ENCODE measurements at places on chromosomes 4 and X.
A peak's percentile ranks its signal among the peaks of the same experiment; 100 is the strongest.

GRCh38 chrX:154298312-154298711, 2.7 kb downstream of the TKTL1 start:
- DNase-seq = no peak

- no peak for DNase-seq
Measured at GRCh38 chr4:124053872-124054538, 657.4 kb downstream of the SPRY1 start.

GRCh38 chr4:33883111-33883510, 2361.2 kb downstream of the ARAP2 start:
- DNase-seq = no peak

- no peak for DNase-seq
Measured at GRCh38 chr4:40721730-40722171, 28.0 kb upstream of the NSUN7 start.

- no peak for DNase-seq
Measured at GRCh38 chrX:124679199-124679598, 332.8 kb downstream of the SH2D1A start.

GRCh38 chr4:165720411-165721082, 152.5 kb upstream of the TLL1 start:
- no peak for DNase-seq

- no peak for DNase-seq
Measured at GRCh38 chr4:65344278-65344825, 325.9 kb downstream of the EPHA5 start.

DNA sequence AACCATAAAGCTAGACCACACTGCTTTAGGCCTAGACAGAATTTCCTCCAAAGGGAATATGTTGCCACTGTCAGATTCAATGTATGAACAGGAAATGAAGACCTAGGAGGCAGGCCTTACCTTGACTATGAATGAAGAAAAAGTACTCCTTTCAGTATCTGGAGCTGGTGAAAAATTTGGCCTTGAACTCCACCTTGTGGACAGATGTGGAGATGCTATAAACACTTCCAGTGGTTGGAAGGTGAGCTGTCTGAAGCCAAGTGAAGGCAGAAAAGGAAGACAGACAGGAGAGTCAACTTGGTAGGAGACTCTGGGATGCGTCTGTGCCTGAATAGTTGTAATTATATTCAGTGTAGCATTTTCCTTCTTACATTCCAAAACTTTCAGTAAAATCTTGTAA, 17.2 kb downstream of the SPIN3 start:
- DNase-seq = peak; percentile 68

DNA sequence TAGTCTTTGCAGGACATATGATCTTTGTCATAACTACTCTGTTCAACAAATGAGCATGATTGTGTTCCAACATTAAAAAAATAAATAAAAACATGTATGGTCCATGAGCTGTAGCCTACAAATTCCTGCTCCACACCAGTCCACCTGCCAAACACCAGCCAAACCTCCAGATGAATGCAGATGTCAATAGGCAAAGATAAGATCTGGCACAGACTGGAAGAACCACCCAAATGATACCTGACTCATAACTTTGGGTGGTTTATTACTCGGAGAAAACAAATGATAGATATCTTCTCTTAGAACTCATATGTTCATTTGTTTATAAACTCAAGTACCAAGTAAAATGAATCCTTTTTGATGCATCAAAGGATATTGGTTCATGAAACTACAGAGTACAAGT, 425.1 kb downstream of the GBA3 start:
- no peak for DNase-seq

- DNase-seq = no peak
Measured at GRCh38 chrX:137227151-137227550, 193.4 kb upstream of the GPR101 start.

DNA sequence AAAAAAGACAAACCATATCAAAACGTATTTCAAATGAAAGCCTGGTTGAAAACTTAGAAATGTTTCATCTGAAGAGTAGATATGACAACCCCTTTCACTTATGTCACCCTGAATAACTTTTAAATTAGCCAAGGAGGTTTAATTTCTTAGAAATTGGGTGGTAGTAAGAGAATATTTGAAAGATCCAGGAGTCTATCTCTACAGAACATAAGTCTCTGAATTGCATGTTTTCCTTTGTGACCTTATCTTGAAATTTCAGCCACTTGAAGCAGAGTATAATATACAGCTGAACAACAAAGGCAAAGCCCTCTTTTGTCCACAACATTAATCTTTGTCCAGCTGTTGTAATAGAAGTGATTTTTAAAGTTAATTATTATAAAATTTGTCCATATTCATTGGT, 49.5 kb downstream of the TMEM154 start:
- DNase-seq = peak; percentile 90

GRCh38 chr4:31678356-31678755, 958.2 kb downstream of the PCDH7 start:
- no peak for DNase-seq

DNA sequence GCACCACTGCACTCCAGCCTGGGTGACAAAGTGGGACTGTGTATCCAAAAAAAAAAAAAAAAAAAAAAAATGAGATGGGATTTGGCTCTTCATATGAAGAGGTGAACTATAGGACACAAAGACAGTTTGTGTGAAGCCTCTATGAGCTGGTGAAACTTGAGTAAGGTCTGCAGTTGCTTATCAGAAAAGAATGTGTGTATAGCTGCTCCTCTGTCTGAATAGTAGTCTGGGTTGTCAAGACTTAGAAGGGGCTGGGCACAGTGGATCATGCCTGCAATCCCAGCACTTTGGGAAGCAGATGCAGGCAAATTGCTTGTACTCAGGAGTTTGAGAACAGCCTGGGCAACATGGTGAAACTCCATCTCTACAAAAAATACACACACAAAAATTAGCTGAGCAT, 82.8 kb downstream of the ARSF start:
- DNase-seq = no peak

DNA sequence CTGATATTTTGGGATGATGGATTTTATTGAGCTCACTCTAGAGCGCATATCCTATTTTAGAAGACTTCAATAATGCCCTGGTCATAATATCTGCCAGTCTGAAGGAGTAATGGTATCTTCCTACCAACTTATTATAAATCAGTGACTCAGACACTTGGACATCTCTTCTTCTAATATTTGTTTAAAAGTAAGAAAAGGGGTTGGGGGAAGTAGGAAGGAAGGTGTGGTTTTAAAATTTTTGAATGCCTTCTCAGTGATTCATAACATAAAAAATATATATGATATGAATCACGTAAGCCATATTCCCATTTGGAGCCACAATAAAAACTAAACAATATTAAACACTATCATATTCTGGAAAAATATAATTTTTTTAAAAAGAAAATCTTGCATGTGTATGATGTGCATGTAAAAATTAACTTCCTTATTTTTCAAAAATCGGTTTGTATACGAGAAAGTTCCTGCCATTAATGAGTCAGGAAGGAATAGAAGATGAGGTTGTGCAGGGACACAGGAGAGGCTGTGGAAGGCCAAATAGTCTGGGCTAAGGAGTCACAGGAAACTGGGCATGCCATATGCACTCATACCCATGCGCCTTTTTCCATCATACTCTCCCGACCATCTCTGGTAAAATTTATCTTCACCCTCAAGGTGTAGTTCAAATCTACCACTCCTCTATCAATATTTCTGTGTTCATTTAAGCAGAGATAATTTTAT, 286.5 kb downstream of the EPHA5 start:
- no peak for DNase-seq

GRCh38 chrX:4240541-4241194, 527.2 kb upstream of the PRKX start:
- DNase-seq = peak; percentile 48

- no peak for DNase-seq
Measured at GRCh38 chrX:20205927-20206708, 60.6 kb downstream of the RPS6KA3 start.

DNA sequence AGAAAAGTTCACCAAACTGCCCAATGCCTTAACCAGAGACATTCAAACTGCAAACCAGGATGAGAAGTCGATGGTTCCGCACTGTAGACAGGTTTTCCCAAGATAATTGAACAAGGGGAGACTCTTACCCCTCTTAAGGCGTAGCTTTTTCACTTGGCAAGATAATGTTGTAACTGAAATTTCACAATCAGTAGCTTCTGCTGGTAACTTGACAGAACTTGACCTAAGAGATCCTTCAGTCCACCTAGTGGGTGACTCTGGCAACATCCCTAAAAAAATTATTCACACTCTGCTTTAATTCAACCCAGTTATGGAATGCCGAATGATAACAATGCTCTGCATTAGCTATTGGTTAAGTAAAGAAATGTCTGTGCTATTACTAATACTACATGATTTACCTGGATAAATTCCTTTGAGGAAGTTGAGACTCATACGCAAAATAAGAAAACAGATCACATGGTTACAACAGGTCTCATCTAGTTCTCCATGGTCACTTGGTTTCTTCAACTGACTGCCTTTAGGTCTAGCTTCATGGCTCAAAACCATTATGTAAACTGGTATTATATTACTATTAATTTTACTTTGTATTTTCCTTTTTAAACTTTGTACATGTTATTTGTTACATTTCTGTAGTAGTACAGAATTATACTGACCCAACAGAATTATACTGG, 9.1 kb downstream of the ELF2 start:
- DNase-seq = peak; percentile 83

DNA sequence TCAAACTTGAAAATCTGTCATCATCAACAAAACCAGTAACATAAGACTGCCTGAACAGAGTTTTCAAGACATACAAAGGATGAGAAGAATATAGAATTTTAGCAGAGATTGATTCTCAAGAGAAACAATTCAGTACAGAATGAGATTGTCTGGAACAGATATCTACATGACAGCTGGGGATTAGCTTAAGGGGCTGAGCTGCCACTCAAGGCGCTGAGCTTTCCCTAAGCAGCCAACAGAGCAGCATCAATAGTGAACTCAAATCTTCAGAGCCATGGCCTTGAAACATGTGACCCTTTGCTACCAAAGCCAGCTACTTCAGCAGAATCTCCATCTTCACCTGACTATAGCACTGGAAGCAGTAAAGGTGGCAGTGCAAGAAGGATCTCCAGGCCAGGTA, 24.3 kb upstream of the PCDH10 start:
- DNase-seq = no peak

DNA sequence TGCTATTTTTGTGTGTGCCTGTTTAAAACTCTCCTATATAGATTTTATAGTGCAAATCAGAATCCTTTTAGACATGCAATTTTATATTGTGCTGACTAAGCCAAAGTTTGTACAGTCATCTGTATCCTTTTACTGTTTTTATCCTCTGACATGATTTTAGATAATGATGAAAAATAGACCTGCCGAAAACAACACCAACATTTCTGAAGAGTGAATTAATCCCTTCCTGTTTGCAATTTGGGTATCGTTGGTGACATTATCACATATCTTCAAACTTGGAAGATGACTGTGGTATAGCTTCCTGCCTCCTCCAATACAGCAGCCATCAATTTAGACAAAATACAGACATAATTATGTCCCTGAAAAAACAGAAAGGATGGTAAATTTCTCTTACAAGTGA, 28.9 kb upstream of the DSPP start:
- DNase-seq = no peak

DNA sequence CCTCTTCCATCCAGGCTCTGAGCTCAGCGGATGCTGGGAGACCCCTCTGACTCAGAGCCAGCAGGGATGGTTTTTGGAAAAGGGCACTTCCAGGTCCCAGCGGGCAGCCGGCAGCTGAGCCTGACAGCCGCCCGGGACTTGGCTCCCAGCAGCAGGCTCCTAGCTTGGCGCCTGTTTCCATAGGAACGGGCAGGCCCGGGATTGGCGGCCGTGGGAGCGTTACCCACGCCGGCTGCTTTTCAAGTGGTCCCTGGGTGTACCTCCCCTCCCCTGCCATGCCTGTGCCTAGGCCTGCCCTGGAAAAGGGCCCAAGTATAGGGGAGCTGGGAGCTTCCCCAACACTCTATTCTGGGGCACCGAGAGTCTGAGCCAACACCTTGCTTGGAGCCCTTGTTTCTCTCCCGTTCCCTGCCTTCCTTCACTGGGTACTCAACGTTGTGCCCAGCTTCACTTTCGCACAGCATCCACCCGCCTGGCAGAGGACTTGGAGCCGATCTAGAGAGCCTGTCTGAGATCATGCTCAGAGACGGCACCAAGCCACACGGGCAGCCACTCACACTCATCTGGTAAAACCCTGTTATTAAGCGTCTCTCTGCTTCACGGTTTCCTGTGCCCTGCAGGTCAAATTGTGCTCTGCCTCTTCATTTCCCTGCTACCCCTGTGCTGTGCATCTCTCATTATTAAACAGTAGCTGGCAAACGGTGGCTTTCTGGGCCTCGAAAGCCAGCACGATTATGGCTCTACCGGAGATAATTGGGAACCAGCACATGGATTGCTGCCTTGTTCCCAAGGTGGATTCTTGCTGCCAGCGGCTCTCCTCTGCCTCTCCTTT, 521.5 kb downstream of the BCOR start:
- no peak for DNase-seq

GRCh38 chr4:30867427-30867826, 147.3 kb downstream of the PCDH7 start:
- no peak for DNase-seq

DNA sequence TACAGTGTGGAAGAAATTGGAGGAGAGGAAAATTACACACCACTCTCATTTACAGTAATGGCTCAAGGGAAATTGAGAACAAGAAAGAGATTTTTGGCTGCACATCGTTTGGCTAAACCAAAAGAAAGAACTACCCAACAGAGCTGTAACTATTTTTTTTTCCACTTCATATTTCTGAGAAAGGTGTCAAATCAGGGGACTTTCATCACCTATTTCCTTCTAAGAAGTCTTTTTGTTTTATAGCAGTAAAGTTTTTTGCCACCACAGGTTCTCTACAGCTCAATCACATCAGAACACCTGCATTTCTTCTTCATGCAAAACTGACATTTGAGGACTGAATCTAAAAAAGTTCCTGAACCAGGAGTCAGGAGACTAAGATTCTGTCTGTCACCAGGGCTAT, 57.5 kb upstream of the TNIP3 start:
- DNase-seq = no peak

DNA sequence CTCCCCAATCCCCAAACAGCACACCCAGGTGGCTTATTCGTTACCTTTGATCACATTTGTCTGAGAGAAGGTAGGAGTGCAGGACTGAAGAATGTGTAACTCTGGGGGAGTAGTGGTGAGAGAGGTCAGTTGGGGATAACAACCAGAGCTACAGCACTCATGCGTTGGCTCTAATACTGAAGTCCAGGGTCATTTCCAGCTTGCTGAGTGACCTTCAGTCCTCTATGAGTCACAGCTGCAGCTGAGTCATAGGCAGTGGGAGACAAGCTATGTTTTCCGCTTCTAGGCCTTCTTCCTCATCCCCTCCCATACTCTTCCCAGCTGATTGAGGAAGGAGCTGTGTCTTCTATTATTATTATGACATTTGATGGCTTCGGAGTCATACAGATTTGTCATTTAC, 31.6 kb upstream of the CT47C1 start:
- no peak for DNase-seq

- no peak for DNase-seq
Measured at GRCh38 chr4:128682942-128683666, 126.4 kb upstream of the JADE1 start.

GRCh38 chr4:158673633-158674032, 1.5 kb downstream of the ETFDH start:
- DNase-seq = no peak

Measured in hematopoietic multipotent progenitor cell treated with erythropoietin and hydrocortisone succinate and interleukin-3 and kit ligand, for 4 days (in vitro differentiated cells).